Cortex of kidney (tissue), 1 donor: ENCODE measurements at places on chromosomes 5 and 9.

DNA sequence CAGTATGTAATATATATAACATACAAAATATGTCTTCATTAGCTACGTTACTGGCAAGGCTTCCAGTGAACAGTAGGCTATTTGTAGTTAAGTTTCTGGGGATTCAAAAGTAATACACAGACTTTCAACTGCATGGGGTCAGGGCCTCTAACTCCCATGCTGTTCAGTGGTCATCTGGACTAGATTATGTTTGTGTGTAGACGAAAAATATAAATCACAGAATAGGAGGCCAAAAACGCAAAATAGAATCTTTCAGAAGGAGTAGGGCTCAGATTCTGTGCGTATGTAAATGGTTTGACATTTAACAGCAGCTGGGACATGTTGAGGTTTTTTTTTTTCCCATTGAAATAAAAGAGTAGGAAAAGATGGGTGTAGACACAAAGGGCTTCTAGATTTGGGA, 1048.7 kb upstream of the WWC1 start:
- DNase-seq: no peak

DNA sequence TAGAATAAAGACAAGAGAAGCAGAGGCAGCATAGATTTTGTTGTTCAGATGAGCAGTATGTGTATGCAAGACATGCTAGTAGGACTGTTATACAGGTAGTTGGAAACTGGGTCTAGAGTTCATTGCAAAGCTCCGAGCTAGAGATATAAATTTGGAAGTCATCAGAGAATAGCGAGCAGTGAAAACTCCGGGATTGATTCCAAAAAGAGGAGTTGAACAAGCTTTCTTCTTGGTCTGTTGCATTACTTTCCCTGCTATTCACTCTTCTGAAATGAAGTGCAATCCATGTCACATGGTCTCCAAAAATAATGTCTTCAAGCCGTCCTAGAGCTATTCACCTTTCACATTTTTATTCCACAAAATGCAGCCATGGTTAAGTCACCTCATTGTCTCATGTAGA, 67.9 kb upstream of the ZNF462 start:
- no peak for DNase-seq

DNA sequence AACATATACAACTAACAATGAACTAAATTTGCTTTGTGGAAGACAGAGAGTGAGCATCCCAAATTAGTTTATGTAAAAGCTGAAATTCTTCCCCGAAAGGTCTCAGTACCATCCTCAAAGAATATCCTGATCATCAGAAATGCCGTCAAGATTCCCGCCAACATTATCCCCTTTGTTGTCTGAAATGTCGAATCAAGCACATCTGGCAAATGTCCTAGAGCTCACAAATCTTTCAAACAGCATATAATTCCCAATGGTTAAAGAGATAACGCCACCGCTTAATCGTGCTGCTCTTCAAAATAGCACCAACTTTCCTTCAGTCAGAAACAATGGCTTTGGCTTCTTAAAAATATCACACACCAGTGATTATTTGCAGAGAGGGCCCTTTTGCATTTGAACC, 23.8 kb downstream of the MORN5 start:
- no peak for DNase-seq

DNA sequence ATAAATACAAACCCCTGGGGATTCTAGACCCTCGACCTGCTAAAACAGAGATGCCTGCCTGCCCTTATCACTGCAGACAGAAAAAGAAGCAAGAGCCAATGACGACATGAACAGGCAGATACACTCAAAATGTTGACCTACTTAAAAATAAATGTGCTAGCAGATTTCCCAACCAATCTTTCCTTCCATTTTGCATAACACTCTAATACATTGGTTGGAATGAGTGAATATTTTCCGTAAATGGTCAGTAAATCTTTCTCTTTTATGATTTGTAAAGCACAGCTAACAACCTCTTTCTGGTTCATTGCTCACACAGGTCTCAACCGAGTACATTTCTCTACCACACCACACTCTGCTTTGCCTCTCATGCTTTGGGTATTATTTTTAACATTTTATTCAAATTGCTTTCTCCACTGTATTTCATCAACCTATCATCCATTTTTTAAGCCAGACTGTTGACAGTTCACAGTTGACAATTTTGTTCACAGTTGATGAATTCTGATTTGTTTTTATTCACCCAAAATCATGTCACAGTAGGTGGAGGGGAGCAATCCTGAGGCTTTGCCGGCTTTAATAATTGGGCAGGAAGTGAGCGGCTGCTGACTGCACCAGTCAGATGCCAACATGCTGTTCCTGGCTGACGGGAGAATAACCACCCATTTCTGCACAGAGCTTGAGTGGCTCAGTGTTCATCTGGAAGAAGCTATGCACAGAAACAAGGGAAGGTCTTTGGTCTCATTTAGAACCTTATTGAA, 426.6 kb downstream of the SPOCK1 start:
- no peak for DNase-seq

GRCh38 chr5:122770477-122770876, 4.4 kb upstream of the SNX2 start:
- no peak for DNase-seq
